Stimulated activated CD4-positive, alpha-beta T cell treated with anti-CD3 and anti-CD28 coated beads, Interleukin-2, amount 100 ng/mL, for 48 hours (primary cell): ENCODE measurements at places on chromosomes 11 and 22.

- DNase-seq: no peak
These were observed 1.6 kb upstream of the SGSM3 start for GRCh38 chr22:40368836-40369235.

GRCh38 chr22:44088976-44089570 is 65.0 kb downstream of the PARVB start:
- DNase-seq: no peak

DNA sequence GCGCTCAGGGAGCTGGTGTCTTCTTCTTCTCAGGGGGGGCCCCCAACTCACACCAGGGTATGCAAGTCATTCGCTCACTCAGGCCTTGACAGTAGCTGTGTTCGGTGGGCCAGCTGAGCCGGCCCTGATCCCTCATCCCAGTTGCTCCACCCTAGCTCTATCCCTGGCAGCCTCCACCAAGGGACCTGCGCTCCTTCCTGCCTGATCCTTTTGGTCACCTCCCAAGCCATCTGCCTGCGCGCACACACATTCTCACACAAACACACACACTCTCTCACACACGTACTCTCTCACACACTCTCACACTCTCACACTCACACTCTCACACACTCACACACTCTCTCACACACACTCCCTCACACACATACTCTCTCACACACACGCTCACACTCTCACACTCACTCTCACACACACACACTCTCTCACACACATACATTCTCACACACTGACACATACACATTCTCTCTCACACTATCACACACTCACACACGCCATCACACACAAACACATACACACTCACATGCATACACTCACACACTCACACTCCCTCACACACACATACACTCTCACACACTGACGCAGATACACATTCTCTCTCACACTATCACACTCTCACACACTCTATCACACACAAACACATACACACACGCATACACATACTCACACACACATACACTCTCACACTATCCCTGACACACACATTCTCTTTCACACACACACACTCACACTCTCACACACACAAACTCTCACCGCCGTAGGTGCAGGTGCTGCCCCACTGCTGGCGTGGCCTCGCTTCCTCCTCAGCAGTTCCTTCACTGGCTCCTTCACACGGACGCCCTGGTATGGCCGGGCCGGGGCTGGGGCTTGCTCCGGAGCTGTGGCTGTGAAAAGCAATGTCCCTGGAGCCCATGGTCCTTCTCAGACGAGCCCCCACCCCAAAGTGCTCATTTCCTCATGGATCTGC is 20.8 kb downstream of the POU2AF1 start:
- DNase-seq: no peak

- no peak for DNase-seq
These were observed 382 bp downstream of the C11orf54 start for GRCh38 chr11:93741882-93742226.

GRCh38 chr22:44426981-44427380 is 71.1 kb downstream of the RTL6 start:
- no peak for DNase-seq

- DNase-seq: no peak
These were observed 409.4 kb downstream of the METTL15 start for GRCh38 chr11:28517621-28518020.

DNA sequence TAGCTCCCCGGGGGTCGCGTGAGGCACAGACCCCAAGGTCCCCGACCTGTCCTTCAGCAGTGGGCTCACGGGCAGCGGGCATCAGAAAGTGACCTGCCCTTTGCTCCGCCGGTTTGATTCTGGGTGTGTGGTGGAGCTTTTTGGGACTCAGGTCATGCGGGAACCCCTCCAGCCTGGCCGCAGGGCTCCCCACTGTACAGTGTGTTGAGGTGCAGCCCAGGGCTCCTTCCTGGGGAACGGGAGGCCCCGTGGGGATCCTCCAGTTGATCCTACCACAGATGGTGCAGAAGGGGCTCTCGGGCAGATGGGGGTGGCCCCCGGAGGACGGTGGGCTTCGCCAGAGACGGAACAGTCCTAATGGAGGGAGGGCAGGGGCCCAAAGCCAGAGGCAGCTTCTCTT is 24.2 kb downstream of the MUC6 start:
- DNase-seq: no peak

DNA sequence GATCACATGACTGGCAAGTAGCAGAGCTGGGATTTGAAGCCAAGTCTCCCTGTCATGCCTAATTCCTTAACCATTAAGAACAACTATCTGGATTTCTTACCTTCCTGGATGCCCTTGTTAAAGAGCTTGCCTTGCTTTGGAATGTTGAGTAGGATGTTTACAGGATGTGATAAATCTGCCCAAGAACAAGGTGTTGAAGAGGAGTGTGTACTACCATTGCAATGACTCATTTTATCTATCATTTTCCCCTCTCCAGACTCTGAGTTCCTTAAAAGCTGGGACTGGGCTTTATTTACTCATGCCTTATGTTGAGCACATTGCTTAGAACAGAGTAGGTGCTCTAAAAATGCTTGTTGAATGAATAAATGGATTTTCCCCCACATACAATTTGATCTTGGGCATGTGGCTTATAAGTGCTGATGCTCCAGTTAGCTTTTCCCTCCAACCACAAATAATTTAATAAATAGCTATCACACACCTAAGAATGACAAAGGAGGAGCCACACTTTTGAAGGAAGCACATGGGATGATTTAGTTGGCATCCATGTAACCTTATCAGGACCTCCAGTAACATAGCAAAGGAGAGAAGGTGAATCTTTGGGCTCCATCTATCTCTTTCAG is 268.6 kb upstream of the SESN3 start:
- DNase-seq: no peak

DNA sequence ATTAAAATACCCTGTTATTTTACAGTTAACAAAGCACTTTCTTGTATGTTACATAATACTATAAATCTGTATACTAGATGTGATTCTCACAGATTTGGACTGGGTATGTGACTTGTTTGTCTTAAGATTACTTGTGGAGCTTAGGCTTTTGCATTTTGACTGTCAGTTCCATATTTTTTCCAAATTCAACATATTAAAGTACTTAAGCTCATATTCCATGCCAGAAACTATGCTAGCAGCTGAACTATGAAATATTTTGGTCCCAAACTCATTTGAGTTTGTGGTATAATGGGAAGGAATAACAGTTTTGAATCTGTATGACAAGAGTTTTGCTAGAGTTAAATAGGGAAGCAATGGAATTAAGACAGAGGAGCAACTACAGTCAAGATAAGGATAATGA is 841.4 kb downstream of the JRKL start:
- DNase-seq: no peak

DNA sequence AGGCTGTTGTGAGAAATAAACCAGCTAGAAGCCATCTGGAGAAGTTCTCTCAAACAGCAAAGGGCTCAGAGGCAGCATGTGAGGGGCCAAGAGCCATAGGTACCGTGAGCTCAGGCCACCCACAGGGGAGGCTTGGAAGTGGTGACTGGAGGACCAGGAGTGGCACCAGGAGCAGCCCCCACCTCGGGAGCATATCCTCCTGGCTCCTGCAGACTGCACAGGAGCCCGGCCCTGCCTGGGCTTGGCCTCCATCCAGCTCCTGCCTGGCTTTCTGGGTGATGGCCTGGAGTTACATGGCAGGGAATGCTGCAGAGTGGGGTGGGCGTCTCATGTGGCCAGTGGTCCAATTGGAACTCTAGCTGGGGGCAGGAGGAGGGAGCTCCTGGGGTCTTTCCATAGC is 4.2 kb upstream of the MPPED1 start:
- no peak for DNase-seq

- DNase-seq: no peak
These were observed 458 bp downstream of the FXYD6 start for GRCh38 chr11:117876059-117876340.

- no peak for DNase-seq
These were observed 14.3 kb upstream of the NAALAD2 start for GRCh38 chr11:90120191-90120590.

DNA sequence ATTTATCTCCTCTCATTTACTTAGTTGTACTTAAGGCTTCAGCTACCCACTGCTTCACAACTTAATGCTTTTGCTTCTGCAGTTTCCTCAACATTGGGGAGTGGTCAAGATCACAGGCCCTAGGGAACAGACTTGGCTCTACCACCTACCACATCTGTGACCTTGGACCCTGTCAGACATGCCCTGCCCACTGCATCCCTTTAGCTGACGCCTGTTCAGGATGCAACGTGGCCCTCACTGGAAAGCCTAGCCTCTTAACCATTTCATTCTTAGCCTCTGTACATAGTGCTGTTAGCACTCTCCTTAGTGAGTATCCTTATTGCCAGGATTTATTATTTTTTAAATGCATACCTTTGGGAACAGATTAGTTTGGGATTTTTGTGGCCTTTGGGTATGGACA is 34.4 kb downstream of the TNRC6B start:
- DNase-seq: no peak

DNA sequence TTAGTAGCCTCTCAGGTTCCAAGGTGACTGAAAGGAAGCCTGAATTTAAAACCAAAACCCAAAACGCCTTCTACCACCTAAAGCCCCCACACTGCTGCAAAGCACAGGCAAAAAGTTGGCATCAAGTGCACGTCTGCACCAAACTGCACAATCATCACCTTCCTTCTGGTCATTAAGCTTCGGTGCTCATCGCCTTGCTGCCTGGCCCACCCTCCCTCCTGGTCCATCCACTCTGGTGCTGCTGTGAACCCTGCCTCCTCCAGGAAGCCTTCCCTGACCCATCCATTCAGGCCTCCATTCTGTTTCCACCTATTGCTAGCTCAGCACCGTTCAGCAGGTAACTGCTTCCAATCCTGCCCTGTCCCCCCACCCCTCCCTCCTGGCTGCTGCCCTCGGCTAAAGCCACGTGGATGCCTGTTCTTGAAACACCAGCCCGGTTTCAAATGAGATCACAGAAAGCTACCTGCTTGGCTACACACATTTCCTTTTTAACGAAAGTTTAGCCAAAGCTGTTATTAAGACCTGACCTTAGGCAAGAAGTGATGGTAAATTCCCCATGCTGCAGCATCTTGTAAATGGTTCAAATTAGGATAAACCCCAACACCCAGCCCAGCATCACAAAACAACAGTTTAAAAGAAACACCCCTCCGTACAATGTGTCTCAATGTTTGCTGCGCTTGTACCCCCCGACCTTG is 53.8 kb upstream of the CD5 start:
- DNase-seq: no peak

DNA sequence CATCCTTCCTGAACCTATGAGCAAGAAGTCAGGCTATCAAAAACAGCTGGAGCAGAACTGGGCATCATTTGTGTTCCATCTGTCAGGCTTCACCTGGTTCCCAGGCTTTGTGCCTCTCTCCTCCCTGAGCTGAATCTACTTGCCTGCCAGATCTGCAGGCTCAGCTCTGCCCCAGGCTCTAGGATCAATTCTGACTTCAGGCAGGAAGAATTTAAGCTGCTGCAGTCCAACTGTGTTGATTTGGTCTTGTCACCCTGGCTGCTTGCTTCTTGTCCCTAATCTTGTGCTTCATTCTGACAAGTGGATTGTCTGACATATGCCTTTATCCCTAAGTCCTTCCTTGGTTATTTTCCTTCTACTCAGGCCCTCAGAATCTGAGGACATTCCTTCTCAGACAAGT is 31.6 kb upstream of the CADM1 start:
- DNase-seq: no peak

GRCh38 chr22:39771486-39771885 is 122.1 kb downstream of the ENTHD1 start:
- no peak for DNase-seq

GRCh38 chr11:59413646-59414045 is 12.6 kb downstream of the OR5A2 start:
- DNase-seq: no peak

DNA sequence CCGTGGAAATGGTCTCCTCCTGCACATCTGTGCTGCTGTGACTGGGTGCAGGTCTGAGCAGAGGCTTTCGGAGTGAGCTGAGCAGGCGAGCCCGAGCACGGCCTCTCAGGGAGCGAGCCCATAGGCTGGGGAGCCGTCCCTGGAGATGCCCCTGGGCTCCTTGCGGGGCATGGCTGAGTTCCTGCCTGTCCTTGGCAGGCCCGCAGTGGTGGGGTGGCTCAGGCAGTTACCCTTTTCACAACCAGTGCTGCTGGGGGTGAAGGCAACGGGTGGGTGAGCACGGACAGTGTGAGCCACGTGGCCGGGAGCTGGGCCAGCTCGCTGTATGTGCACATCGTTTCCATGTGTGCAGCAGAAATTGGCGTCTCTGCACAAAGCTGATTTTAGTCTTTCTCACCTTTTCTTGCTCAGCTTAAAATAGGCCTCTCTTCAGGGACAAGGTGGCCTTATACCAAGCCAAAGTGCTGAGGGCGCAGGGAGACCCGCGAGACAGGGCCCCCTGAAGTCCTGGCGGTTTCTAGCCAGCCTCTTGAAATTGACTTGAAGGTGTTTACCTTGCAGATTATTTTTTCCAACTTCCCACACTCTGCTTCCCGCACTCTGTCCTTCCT is at the start of gene TP53AIP1:
TSS of gene TP53AIP1 (minus strand) at position 55 of the 611 bp plus-strand sequence. CDS start 5,053 bp downstream, outside the sequence.
- no peak for DNase-seq

- no peak for DNase-seq
These were observed 45.4 kb upstream of the GLYATL1 start for GRCh38 chr11:58893899-58894298.

- no peak for DNase-seq
These were observed 98.9 kb upstream of the TP53AIP1 start for GRCh38 chr11:129041611-129042018.

GRCh38 chr22:44068422-44069191 is 44.5 kb downstream of the PARVB start:
- no peak for DNase-seq

DNA sequence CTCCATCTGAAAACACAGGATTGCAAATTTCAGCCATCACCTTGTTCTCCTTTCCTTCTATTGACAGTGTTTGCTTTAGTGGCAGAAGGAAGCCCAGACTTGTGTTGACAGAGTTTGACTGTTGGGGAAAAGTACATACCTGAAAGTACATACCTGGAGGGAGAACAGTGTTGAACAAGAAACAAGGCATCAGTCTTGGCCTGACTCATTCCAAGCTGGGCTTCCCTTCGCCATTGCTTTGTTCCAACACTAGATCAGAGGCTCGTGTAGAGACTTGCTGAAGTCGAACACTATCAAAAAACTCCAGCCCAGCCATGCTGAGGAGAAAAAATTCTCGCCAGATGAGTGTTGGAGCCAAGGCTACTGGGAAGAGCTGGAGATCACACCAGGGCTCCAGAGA is 133.4 kb downstream of the BBOX1 start:
- no peak for DNase-seq

DNA sequence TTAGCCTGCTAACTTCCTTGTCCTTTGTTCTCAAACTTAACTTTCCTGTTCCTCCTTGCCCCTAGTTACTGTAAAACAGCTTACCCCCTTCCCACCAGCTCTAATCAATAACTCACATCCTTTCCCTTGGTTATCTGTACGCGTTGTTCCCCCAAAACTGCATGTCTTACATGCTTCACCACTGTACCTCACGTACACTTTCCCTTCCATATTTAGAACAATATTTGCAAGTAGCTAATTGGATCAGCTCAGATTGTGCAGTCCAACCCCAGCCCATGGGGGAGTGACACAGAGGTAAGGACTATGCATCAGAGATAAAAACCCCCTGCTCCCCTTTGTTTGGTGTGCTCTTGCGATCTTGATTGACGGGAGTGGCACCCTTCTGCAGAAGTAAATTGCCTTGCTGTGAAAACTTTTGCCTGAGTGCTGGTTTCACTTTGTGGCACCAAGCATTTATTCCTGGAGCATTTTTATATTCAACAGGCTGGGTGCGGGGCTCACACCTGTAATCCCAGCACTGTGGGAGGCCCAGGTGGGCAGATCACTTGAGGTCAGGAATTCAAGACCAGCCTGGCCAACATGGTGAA is 30.9 kb downstream of the MIF start:
- no peak for DNase-seq
